ENCODE measurements at places on chromosomes 11 and 22.
A peak's percentile ranks its signal among the peaks of the same experiment; 100 is the strongest.

DNA sequence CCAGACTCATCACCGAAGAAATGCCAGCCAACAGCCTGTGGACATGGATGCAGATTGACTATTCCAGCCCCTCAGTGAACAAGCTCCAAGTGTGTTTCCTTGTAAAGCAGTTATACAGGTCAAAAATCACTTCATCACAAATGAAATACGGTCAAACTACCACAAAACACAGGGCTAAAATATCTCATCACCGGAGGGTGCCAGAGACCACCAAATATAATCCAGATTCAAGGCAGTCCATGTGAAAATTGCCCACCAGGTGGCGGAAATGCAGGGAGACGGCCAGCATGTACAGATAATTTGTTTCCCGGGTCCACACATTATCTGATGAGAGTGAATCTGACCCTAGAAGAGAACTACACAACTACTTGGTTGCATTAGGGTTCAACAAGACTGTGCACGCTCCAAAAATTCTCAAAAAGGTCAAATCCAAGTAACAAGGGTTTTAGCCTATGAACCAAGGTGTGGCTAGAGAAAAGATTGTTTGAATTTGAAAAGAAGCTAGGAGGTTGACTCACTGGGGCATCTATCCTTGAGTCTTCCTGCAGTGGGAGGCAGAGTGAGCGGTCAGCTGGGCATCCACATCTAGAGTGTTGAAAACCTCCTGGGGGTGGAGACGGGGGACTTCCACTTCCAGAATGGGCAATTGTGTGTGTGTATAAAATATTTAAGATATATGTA is 71.7 kb downstream of the IGLL5 start:
- DNase-seq: peak; percentile 64

DNA sequence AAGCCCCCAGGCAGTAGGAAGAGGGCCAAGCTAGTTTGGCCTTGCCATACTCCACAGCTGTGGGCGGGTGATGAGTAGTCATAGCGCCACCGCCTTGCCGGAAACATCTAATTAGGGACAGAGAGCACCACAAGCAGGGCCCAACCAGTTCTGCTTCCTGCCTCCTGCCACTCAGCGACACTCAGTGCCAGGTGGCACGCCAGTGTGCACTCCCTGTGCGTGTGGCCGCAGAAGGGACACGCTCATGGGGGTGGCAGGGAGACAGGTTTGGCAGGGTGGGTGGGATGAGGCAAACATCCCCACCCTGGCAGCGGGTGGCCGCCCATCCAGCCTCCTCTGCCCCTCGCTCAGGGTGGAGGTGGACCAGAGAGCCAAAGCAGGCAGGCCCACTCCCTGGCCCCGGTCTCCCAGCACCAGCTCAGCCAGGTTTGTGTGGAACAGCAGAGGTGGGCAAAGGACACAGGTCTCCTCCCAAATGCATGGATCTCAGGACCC is 4.9 kb downstream of the OVOL1 start:
- DNase-seq: no peak

GRCh38 chr11:100675115-100675650 is 11.9 kb upstream of the ARHGAP42 start:
- DNase-seq: no peak

GRCh38 chr11:13462311-13462900 is 616 bp downstream of the BTBD10 start:
- peak; percentile 47 for DNase-seq

GRCh38 chr11:73205661-73206343 is 12.3 kb upstream of the P2RY2 start:
- DNase-seq: no peak

DNA sequence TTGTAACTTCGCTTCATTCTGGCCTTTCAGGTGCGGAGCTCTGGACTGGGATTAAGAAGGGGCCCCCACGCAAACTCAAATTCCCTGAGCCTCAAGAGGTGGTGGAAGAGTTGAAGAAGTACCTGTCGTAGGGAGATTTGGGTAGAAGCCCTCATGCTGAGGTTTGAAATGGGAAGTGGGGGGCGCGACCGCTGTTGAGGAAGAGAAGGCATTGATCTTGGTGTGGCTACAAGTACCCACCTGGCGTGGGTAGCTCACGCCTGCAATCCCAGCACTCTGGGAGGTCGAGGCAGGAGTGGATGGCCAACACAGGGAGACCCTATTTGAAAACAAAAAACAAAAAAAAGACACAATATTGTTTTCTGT is 779 bp downstream of the SELENOH start:
- no peak for DNase-seq

GRCh38 chr11:119928047-119928446 is 199.0 kb upstream of the NECTIN1 start:
- DNase-seq: no peak

DNA sequence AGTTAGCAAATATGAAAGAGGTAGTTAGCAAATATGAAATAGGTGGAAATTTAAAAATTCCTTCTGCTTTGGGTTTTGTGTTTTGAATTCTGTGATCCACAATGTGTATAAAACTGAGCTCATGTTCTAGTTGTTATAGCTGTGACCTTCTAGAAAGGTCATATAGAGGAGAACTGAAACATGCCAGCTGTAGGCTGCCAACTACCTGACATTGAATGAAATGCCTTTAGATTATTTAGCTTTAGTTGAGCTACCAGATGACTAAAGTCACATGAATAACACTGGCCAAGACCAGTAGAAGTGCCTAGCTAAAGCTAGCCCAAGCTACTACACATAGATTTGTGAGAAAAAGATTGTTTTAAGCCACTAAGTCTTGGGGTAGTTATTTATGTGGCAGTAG is 5.8 kb upstream of the TCN1 start:
- DNase-seq: no peak

- DNase-seq: peak; percentile 31
These were observed 13.1 kb upstream of the LYVE1 start for GRCh38 chr11:10581481-10582019.

DNA sequence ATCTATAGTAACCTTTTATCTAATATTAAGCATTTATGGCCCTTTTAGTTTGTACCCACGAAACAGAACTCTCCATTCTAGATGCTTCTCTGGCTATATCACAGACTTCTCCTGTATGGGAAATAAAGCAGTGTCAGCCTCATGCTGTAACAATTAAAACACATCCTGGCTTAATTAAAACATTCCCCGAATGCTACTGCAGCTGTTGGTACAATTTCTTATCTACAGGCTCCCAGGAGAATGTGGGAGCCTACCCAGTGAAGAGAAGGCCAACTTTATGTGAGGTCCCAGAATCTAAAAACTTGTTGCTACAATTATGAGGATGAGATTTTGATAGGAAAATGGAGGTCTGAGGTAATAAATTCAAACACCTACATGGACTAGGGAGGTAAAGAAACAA is 83.8 kb downstream of the MPPED2 start:
- DNase-seq: no peak

- peak; percentile 70 for DNase-seq
These were observed 102.4 kb upstream of the FSHB start for GRCh38 chr11:30128269-30128932.

GRCh38 chr11:14422052-14422813 is 63.2 kb upstream of the RRAS2 start:
- peak; percentile 97 for DNase-seq

DNA sequence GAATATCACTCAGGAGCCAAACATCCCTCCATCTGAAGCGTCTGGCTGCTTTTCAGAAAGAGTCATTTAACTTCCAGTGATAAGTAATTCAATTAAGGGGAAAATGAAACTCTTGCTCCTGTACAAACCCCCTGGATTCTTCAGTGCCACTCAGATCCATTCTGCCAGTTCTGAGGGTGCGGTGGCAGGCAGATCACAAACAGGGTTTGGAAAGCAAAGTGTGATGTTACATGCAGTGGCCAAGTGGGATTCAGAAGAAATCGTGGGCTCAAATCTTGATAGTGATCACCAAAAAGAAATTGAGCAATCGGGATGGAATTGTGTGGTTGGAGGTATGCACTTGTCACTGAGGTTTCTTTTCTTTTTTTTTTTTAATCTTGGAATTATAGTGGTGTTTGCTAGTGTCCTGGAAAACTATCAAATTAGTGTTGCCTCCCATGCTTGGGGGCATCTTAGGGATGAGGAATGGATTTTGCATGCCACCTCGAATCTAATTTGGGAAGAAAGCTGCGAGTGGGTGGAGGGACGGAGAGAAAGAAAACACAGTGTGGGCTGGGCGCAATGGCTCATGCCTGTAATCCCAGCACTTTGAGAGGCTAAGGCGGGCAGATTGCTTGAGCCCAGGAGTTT is 22.5 kb upstream of the RTL6 start:
- DNase-seq: no peak

DNA sequence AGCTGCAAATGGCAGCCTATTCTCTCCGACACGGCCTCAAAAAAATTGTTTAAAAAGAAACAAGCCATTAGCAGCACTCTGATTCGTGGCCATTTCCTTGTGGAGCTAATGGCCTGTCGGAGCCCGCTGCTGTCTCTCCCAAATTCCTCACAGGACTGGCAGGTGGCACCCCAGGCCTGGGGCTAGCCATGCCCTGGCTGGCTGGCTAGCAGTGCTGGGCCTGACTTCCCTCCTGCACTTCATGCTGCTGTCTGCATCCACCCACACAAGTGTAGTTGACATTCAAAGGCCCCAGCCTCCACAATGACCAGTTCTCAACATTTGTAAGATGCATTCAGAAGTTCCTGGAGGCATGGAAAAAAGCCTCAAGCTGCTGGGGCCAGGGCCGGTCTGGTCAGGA is 61.5 kb downstream of the SMCO4 start:
- no peak for DNase-seq

GRCh38 chr11:133070791-133071190 is 461.5 kb downstream of the OPCML start:
- no peak for DNase-seq

- DNase-seq: peak; percentile 82
These were observed 59.5 kb upstream of the PRSS23 start for GRCh38 chr11:86740628-86741483.

DNA sequence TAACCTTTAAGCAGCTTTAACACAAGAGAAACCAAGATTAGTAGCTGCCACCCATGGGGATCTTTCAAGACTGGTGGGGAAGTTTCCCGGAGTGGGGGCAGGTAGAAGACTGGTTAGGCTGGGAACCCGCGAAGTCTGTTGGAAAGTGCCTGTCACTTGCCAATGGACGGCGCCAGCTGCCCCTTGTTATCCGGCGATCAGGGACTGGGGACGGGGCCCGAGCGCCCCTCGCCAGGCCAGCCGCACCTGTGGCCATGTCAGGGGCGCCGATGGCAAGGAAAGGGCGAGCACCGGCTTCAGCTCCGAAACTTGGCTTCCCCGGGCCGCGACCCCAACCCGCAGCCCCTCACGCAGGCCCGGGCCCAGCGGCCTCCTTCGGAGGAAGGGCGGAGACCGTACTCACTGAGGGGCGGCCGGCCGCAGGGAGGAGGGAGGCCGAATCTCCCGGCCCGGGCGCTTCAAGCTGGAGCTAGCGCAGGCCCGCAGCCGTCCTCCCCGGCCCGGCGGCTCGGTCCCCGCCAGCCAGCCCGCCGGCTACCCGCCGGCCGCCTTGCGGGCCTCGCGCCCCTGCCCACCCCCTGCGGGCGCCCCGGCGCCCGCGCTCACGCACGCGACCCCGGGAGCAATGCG is 539 bp downstream of the EIF4ENIF1 start:
- peak; percentile 48 for DNase-seq

- DNase-seq: no peak
These were observed 154.3 kb downstream of the NXPE2 start for GRCh38 chr11:114832532-114833125.

GRCh38 chr11:129285402-129285786 is 90.3 kb upstream of the BARX2 start:
- DNase-seq: no peak

- no peak for DNase-seq
These were observed 132.6 kb downstream of the SHANK2 start for GRCh38 chr11:71119656-71120269.

DNA sequence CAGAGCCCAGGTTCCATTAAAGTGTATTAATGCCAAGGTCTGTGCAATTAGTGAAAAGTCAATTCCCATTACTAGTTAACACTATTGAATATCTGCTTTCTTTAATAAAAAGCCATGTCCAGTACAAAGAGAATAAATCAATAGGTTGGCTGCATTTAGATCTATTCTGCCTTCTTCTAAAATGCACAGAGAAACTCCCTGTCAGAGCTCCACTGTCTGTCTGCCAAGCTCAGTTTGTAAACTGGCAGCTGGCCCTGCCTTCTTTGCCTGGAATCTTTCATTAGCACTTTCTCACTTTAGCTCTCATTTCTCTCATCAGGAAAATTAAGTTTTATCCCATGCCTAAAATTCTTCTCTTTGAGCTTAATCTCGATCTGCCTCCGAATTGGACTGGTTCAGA is 35.6 kb downstream of the ARL14EP start:
- DNase-seq: no peak

GRCh38 chr11:107857550-107858216 is 904 bp downstream of the SLC35F2 start:
- peak; percentile 6 for DNase-seq

DNA sequence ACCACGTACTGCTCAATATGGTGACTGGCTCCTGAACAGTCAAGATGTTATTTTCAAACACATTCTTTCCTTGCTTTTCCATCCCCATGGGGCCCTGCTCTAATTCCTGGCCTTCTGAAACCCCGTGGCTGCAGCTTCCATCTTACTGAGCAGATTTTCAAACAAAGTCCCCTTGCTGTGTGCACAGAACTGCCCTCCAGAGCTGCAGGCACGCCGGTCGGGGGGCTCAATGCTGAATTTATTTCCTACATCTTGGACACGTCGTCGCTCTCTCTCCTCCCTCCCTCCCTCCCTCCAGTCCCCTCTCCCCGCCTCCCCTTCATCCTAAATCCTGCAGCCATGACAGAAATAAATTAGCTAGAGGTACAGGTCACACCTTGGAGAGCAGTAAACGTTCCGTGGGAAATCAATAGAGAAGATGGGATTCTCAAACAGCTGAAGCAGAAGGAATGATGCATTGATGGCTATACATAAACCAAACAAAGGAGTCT is 243.1 kb upstream of the BLID start:
- DNase-seq: no peak

- DNase-seq: no peak
These were observed 11.3 kb downstream of the IZUMO1R start for GRCh38 chr11:94315664-94316063.

DNA sequence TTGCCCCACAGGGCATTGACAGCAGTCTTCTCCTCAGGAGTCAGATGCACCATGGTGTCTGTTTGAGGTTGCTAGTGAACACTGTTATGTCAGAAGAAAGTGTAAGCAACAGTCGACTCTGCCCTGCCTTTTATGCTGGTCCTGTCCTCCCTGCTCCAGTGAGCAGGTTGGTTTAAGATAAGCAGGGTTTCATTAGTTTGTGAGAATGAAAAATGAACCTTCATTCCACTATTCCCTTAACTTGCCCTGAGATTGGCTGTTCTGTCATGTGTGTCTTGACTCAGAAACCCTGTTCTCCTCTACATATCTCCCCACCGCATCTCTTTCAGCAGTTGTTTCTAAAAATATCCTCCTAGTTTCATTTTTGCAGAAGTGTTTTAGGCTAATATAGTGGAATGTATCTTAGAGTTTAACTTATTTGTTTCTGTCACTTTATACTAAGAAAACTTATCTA is at the start of gene HBD:
Gene HBD, minus strand, starts transcription at position 103 of the 454 bp plus-strand sequence. Its CDS starts 50 bp downstream, at position 53.
- DNase-seq: peak; percentile 61

DNA sequence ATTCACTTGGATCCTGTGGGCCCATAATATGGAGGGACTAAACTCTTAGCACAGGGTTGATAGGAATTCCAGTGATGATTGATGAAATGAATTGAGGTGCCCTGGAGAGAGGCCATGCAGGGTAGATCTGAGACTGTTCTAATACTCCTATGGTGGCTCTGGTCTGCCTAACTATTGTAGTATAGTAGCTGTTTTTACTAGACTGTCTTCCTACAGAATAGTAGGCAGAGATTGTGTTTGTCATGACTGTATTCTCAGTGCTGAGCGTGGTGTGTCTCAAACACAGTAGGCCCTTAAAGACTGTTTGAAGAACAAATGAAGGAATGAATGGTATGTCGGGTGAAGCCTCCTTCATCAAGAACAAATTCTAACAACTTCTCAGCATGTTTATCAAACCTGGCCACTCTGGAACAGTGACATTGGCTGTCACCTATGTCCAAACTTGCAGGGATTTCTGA is 107.0 kb upstream of the SESN3 start:
- DNase-seq: no peak

Measured in AG08395 (cell line).